Fibroblast of pulmonary artery (primary cell): ENCODE measurements at places on chromosomes 13 and 19.

GRCh38 chr13:94811753-94812152 lies 99.4 kb upstream of the SOX21 start:
- DNase-seq, result no peak

DNA sequence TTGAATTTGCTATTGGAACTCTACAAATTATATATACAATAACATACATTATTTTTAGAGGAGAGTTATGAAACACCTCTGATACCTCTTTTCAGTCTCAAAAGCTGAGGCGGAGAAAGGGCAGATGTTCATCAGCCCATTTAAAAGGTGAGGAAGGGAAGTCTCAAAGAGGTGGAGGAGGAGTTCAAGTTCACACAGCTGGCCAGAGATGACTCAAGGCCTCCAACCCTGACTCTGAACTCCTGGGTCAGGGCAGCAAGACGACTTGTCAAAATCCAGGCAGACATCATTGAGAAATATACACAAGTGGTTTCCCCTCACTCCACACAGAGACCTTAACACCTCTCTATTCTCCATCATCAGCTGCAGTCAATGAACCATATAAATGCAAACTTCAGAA lies 2.1 kb downstream of the SIAH3 start:
- no peak for DNase-seq

DNA sequence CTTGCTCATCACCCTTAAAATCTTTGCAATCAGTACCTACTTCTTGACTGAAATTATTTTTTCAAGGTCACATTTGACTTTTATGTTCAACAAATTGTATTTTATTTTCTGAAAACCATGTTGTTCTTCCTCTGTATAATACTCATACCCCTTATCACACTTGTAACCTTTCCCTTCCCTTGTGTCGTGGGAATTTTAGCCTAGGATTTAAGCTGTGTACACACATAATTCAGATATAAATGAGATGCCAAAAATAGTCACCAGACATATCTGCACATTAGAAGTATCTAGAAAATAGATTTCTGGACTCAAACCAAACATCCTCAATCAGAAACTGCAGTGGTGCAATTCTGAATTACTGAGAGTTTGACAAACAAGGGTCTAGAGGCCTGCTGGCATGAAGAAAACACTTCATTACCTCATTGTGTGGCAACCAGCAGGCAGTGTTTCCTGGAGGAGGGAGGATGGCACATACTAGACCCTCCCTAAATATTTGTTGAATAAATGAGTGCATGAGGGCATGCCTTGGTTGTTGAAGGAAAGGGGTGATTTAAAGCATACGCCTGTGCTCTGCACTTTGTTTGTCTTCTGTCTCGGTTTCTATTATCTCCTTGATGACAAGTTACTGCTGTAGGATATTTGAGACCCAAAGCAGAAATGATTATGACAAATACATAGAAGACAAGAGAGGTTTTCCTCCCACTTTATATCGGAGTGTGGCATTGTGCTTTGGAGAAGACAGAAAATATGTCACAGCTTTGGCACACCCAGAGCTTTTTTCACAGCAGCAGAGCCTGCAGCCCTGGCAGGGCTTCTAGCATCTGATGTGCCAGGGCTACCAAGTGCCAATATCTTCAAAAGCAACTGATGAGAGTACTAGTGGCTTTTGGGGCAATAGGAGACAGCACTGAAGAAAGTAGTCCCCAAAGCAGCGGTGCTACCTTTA lies 881.1 kb downstream of the PCDH9 start:
- DNase-seq, result peak; percentile 43

GRCh38 chr19:2779121-2779740 lies 3.8 kb downstream of the SGTA start:
- DNase-seq, result no peak

DNA sequence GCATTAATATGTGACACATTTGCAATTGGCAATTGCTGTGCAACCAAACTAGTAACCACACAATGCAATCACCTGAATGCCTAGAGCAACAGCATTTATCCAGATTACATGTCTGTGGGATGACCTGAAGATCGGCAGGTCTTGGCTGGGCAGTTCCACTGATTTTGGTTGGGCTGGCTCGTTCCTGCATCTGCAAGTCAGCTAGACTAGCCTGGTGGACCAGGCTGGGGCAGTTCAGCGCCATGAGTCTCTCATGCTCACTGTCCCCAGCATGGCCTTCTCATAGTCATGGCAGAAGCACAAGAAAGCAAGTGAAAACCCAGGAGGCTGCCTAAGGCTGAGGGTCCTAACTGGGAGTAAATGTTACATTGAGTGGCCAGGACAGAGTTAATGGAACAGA lies 229.1 kb upstream of the TSHZ3 start:
- DNase-seq, result no peak

GRCh38 chr19:10407096-10407495 lies 3.8 kb upstream of the CDC37 start:
- DNase-seq, result no peak

DNA sequence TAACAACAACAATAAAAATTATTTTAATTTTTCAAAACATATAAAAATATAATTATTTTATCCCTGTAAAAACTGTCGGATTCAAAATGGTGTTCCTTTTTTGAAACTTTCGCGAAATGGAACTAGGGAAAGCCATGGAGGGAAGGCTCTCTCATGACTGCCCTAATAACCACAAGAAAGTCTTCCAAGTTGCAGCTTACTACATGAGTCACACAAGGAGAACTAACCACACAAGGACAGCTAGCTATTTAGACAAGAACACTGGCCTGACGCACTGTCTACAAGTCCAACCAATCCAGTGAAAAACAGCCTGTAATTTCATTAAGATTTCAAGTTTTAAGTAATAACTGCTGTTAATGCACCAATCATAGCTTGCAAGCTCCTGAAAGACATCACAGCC lies 319.2 kb upstream of the PCDH9 start:
- DNase-seq, result peak; percentile 28
